ENCODE measurements at places on chromosomes 1 and 21. TPM values are rescaled to one million over a fixed set of nuclear protein-coding genes. Genes with fewer than 3 reads are reported as not detected.

Gene ACTL8
- 0.12 TPM for total RNA-seq

Gene IL20
- not detected for total RNA-seq

Gene RNF186
- 0.12 TPM for total RNA-seq

Gene NCAM2
- total RNA-seq = 2.5 TPM

Gene IVL
- 1.7 TPM for total RNA-seq

Gene LRRN2
- under 0.01 TPM for total RNA-seq

Gene ADORA3
- not detected for total RNA-seq

Gene SH2D1B
- total RNA-seq = not detected

Gene ILDR2
- total RNA-seq = not detected

Gene KLF17
- under 0.01 TPM for total RNA-seq

Gene GJB3
- under 0.01 TPM for total RNA-seq

Gene PDC
- not detected for total RNA-seq

Gene NPHS2
- not detected for total RNA-seq

Gene NUF2
- total RNA-seq = 68.5 TPM

Gene CASQ1
- total RNA-seq = not detected

Gene LCE2C
- not detected for total RNA-seq

Gene NLRP3
- 0.62 TPM for total RNA-seq

Gene ADIPOR1
- total RNA-seq = 86.6 TPM

Gene SIPA1L2
- 0.44 TPM for total RNA-seq

Gene FASLG
- not detected for total RNA-seq

Gene TNFAIP8L2
- total RNA-seq = not detected

Gene PFKFB2
- 5.6 TPM for total RNA-seq

Gene GPR61
- 0.25 TPM for total RNA-seq

Gene PPP1R12B
- total RNA-seq = 16.9 TPM

Gene DCAF8
- total RNA-seq = 87.0 TPM

Gene LCK
- not detected for total RNA-seq

Gene CDK11A
- total RNA-seq = 15.2 TPM

Gene ARID1A
- 20.3 TPM for total RNA-seq

Gene GCSAML
- under 0.01 TPM for total RNA-seq

Gene OR2L3
- total RNA-seq = 0.12 TPM

Gene ANKRD13C
- 22.2 TPM for total RNA-seq

Gene AADACL4
- total RNA-seq = not detected

Gene RHOU
- 2.1 TPM for total RNA-seq

Gene SLC44A5
- total RNA-seq = 0.25 TPM

Gene VSIG8
- total RNA-seq = 0.12 TPM

Gene LRRC71
- total RNA-seq = not detected

Gene SEC16B
- 3.4 TPM for total RNA-seq

Gene SLC16A4
- total RNA-seq = 16.6 TPM

Gene CDK18
- 0.62 TPM for total RNA-seq

Gene NUP210L
- under 0.01 TPM for total RNA-seq

Gene ZMYND12
- 0.66 TPM for total RNA-seq

Gene SPRR2G
- total RNA-seq = not detected

Gene IGSF9
- under 0.01 TPM for total RNA-seq

Gene TAS1R1
- not detected for total RNA-seq

Gene C8A
- total RNA-seq = not detected

Gene SAMD11
- 6.4 TPM for total RNA-seq
